Cerebellar nuclear complex (tissue), 1 donor: ENCODE measurements at places on chromosomes 2 and 18.

DNA sequence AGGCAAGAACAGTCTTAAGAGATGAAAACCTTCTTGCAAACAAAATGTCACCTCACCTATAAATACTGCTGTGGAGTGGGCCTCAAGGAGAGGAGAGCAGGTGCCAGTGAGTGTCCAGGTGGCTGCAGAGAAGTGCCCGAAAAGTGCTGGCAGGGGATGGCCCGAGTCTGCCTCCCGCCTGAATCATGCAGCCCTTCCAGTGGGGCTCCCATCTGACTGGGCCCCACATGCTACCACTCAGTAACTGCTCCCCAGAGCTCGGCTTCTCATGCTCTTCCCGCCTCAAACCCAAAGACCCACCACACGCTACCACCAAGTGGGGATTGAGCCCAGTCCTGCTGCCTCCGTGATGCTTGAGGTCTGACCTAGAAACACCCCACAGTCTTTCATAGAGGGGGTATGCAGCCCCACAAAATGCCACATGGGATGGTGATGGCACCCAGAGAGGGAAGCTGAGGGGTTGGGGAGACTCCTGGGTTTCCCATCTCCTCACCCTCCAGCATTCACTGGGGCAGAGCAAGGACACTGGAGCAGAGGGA is 7.4 kb downstream of the HS6ST1 start:
- no peak for DNase-seq

DNA sequence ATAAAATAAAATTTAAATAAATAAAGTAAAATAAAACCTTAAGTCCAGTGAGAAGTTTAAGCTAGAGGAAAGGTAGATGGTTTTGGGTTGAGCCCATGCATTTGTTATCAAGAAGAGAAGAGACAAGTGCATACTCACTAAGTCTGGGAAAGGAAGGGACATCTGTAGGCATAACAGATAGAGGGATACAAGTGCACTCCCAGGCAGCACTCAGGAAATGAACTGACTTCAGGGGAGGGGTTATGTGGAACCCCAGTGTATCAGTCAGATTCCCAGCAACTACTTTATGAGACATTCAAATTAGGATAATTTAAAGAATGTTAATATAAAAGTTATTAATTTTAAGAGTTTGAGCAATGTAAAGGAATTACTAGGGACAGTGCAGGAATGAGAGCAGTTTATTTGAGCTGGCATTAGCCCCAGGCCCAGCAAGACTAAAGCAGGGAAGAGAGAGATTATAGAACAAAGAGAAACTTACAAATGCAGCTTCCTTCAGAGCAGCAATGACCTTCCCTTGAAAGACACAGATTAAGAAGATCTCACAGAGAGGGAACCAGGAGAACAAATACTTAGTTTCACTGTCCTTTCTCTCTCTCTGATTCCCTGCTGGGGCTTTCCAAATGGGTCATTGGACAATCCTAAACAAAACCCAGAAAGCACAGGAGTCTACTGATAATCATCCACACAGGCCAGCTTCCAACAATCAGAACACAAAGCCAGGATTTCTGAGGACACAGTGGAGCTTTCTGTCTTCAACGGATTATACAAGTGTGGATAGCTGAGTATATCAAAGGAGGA is 109.7 kb downstream of the ERBB4 start:
- no peak for DNase-seq

DNA sequence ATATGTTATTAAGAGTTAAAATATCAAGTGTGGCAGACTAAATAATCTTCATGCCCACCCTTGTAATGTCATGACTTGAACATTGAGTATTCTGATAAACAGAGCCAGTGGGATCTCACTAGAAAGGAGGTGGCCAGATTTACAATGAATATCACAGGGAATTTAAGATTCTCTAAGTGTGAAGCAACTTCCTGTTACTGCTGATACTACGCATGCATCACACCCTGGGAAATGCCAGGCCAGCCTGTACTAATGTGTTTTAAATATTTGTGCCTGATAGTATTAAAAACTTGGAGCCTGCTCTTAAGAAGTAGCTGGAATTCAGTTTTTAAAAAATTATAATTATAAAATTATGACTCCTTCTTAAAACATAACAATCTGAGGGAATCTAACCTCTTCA is 148.3 kb downstream of the LAMA3 start:
- DNase-seq: no peak

DNA sequence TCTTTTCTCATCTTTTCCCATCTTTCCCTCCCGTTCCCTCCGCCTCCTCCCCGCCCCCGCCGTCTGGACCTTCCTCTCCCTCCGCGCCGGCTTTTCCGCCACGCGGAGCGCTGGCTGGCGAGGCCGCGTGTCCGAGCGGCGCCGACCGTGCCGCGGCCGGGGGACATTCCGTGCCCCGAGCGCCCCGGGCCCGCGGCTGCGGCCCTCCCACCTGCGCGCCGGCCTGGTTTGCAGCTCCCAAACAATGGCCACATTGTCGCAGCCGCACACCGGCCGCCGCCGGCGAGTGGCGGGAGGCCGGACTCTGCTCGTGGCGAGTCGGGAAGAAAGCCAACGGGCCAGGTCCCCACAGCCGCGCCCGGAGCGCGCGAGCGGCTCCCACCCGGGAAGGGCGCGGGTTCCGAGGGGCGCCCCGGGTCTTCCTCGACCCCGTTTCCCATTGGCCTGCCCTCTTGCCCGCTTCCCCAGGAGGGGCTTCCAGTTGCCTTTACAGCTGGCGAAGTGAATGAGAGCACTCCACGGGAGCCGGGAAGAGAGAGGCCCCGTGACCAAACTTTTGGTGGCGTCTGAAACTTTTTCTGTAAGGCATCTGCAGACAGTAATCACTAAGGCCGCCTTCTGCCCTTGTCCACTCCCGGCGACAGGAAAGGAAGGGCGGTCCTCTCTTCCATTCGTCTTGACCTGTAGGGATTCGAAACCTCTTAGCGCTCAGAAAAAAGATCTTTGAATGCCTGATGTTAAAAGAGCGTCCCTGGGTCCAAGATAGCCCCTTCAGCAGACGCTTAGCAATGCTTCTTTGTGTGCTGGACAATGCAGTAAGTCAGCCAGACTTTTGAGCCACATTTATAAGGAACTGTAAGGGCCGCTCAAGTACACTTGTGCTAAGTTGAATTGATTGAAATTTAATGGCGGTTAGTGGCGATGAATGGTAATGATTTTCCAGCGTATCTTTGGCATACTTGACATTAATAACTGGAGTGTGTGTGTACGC is 6.2 kb downstream of the GLI2 start:
- DNase-seq: no peak

GRCh38 chr18:64334748-64335147 is 185.9 kb upstream of the LINC00305 start:
- no peak for DNase-seq

DNA sequence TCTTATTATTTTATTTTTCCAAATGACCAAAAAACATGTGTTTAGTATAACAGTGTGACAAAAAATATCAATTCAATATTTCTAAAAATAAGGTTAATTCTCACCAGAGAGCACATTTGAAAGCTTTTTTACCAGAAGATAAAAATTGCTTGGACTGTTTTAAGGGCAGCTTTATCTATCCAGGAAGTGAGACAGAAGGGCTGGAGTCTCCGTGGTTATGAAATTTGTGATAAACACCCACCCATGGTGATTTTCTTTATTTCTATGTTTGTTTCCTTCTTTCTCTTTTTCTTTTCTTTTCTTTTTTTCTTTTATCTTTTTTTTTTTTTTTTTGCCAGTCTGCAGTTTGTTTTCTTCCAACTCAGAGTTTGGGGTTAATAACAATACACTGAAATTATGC is 298.5 kb downstream of the PIEZO2 start:
- no peak for DNase-seq

GRCh38 chr2:37671816-37672103 is 318 bp upstream of the CDC42EP3 start:
- no peak for DNase-seq

DNA sequence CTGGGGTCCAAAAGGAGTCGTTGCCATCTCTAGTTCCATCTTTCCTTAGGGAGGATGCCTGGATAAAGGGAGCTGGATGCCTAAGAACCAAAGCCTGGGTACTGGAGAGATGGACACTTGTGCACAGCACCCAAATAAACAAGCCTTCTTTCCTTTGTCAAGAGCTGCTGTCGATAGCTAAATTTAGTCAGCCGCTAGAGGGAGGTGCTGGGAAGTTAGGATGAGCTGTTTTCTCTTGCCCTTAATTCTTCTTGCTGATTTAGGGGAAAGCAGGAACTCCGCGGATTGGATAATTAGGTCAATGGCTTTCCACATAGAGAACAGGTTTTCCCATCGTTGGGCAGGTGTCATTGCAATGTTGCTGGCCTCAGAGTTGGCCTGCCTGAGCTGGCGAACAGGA is 30.9 kb upstream of the SERPINB12 start:
- DNase-seq: no peak

GRCh38 chr18:45330170-45330594 is 285.1 kb upstream of the SLC14A2 start:
- no peak for DNase-seq

DNA sequence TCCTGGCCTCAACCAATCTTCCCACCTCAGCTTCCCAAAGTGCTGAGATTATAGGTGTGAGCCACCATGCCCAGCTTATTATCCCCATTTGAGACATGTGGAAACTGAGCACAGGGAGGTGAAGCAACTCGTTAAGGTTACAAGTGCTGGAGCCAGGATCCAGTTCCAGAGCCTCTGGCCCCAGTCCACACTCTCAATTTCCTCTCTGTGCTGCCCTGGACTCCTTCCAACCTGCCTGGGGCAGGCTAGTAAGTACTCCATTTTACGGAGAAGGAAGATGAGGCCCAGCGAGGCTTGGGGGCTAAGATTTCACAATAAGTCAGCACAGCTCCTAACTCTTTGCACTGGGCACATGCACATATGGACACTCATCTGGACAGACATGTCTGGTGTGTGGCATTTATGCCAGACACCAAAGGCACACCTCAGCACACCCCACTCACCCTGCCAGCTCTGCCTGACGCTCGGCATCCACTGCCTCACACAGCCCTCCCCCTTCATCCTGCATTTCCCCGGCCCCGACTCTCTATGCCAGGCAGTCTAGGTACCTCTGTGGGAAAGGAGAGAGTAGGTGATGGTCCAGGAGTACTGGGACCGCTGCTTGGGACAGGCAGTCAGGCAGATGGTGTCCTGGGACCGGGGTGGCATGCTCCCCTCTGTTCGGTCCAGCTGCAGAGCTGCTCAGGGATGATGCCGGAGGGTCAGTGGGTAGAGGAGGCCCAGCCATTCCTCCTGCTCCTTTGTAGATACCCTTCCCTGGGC is 20.5 kb downstream of the CFAP65 start:
- DNase-seq: no peak
